ENCODE measurements at places on chromosomes 5 and 9. TPM values are rescaled to one million over a fixed set of nuclear protein-coding genes. Genes with fewer than 3 reads are reported as not detected.

DNA sequence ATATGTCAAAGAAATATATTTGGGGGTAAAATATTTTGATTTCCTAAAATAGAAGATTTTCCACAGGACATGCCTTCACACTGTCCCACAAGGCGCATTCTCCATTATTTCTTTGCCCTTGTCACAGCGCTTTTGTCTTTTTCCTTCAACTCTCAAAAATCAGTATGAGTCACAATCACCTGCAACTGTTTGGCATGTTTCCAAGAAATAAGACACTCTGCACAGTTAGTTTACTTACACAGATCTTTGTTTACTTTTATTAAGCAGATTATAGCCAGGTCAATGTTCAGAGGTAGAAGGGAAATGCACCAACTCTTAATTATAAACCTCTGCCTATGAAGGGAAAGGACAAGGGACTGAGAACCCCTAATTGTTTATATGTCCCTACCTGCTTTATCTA, 9.5 kb downstream of the CEMIP2 start:
- H3K27ac ChIP-seq = no peak overlapping the region
- peak; percentile 95 for DNase-seq
- H3K27me3 ChIP-seq = no peaks in the 10 kb centered on the region
- H3K4me1 ChIP-seq = peaks cover 12% of the 10 kb centered on the region
- H3K4me3 ChIP-seq = no peak overlapping the region

GRCh38 chr5:97422678-97423077, 239.6 kb upstream of the RIOK2 start:
- H3K4me1 ChIP-seq = no peaks in the 10 kb centered on the region
- H3K27ac ChIP-seq = no peak overlapping the region
- no peaks in the 10 kb centered on the region for H3K36me3 ChIP-seq
- H3K4me3 ChIP-seq = no peak overlapping the region
- DNase-seq = no peak

- H3K4me3 ChIP-seq = no peak overlapping the region
- H3K4me1 ChIP-seq = no peaks in the 10 kb centered on the region
- no peak overlapping the region for H3K27ac ChIP-seq
- no peaks in the 10 kb centered on the region for H3K36me3 ChIP-seq
- H3K27me3 ChIP-seq = peaks cover 3% of the 10 kb centered on the region
Measured at GRCh38 chr9:126692759-126693427, 79.2 kb downstream of the LMX1B start.

- no peak overlapping the region for H3K27ac ChIP-seq
- H3K36me3 ChIP-seq = no peaks in the 10 kb centered on the region
- H3K4me1 ChIP-seq = peaks cover 8% of the 10 kb centered on the region
- H3K4me3 ChIP-seq = peak overlapping the region; percentile 70
- DNase-seq = no peak
Measured at GRCh38 chr5:74866596-74867162, 492 bp upstream of the FAM169A start.

GRCh38 chr5:90289837-90290236, 119.7 kb downstream of the CETN3 start:
- no peaks in the 10 kb centered on the region for H3K4me1 ChIP-seq
- no peak overlapping the region for H3K4me3 ChIP-seq
- DNase-seq = no peak
- H3K36me3 ChIP-seq = no peaks in the 10 kb centered on the region
- no peak overlapping the region for H3K27ac ChIP-seq

GRCh38 chr5:32325062-32325461, 12.3 kb upstream of the MTMR12 start:
- H3K27ac ChIP-seq = no peak overlapping the region
- H3K4me1 ChIP-seq = no peaks in the 10 kb centered on the region
- H3K36me3 ChIP-seq = no peaks in the 10 kb centered on the region

The TTC23L gene
- 0.27 TPM for polyA plus RNA-seq

The CCDC180 gene
- polyA plus RNA-seq = 1.5 TPM

The PCDHB8 gene
- 0.49 TPM for polyA plus RNA-seq

The TAL2 gene
- polyA plus RNA-seq = 0.77 TPM

The GLT6D1 gene
- polyA plus RNA-seq = not detected

The ACTL7B gene
- not detected for polyA plus RNA-seq
